ENCODE measurements at places on chromosomes 6 and 20. TPM values are rescaled to one million over a fixed set of nuclear protein-coding genes. Genes with fewer than 3 reads are reported as not detected.

C6orf136 gene
- total RNA-seq, result 12.2 TPM

CST2 gene
- total RNA-seq, result not detected

HSPA1L gene
- 0.30 TPM for total RNA-seq

SLC17A1 gene
- total RNA-seq, result not detected

NEDD9 gene
- total RNA-seq, result 79.4 TPM

RHAG gene
- total RNA-seq, result not detected
